ENCODE measurements at places on chromosomes 13 and 19.

DNA sequence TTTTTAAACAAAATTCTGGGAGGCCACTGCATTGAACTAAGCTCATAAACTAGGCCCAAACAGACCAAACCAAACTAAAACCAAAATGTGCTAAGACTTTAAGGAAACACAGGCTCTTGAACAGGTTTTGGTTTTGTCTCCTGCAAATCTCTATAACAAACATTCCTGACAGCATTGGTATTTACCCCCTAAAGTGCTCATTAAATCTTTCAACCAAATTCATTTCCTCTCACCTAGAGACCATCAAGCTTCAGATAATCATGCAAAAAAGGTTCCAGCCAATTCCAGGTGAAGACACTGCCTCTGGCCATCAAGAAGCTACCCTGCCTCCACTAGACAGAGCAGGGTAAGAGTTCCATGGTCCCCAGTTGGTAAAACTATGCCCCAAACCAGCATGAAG, 951.2 kb upstream of the MIR17HG start:
- no peak for DNase-seq

GRCh38 chr19:3830621-3831589, 37.9 kb downstream of the ZFR2 start:
- DNase-seq: no peak

DNA sequence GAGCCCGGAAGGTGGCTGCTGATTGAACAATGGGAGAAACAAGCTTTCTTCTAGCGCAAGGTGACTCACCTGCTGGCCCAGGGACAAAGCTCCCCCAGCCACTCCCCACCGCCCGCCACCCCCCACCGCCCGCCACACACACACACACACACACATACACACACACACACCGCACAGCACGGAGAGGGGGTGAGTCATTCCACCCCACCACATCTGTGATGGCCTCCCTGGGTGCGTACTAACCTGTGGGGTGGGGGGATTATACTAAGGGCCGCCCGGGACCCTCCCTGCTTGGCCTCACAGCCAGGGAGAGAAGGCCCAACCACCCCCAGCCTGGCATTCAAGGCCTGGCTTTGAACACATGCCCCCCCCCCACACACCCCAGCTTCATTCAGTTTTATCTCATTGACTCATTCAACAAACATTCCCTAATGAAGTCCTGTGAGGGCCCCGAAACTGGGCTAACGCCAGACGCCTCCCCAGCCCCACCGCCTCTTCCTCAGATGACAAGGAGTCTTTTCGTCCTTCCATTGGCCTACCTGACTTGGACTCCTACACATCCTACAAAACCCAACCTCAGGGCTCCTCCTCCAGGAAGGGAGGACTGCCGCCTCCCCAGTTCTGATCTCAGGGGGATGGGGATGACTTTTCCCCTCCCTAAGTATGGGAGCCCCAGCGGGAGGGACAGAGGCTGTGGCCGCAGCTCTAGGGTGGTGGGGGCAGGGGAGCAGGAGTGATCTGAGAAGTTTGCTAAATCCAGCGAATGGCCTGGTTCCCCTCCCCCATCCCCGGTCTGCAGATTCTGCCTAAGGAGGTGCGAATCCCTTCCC, 5.8 kb upstream of the ONECUT3 start:
- no peak for DNase-seq

- no peak for DNase-seq
Observed at GRCh38 chr13:62119739-62120700, 704.4 kb upstream of the PCDH20 start.

DNA sequence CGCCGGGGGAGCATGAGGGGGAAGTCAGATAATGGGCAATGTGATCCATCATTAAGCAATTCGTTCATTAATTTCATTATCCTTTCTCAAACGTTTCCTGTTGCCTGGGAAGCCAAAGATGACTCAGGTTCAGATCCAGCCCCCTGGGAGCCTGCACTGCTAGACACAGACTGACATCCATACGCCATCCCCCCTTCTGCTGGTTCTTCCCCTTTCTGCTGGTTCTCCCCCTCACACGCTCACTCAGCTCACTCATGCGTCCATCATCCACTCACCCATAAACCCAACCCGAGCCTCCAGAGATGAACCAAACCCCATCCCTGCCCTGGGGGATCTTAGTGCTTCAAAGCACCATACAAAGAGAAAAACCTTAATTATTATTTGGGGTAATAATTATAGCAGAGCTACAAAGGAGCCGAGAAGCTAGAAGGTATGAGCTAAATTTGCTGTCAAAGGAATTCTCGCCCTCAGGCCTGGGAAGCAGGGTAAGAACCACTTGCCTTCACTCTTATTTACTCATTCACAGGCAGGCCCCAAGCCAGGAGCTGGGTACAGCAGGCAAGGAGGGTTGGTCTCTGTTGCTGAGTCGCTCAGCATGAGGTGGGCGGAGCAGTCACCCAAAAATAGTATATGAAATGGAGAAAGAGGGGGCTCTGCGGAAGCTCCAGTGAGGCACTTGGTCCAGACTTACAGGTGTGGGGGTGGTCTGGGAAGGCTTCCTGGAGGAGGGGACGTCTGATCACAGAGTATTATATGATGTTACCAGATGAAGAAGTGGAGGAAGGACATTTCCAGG, 7.0 kb upstream of the ZNF444 start:
- peak; percentile 56 for DNase-seq

GRCh38 chr13:85729296-85729695, 69.9 kb downstream of the SLITRK6 start:
- no peak for DNase-seq

DNA sequence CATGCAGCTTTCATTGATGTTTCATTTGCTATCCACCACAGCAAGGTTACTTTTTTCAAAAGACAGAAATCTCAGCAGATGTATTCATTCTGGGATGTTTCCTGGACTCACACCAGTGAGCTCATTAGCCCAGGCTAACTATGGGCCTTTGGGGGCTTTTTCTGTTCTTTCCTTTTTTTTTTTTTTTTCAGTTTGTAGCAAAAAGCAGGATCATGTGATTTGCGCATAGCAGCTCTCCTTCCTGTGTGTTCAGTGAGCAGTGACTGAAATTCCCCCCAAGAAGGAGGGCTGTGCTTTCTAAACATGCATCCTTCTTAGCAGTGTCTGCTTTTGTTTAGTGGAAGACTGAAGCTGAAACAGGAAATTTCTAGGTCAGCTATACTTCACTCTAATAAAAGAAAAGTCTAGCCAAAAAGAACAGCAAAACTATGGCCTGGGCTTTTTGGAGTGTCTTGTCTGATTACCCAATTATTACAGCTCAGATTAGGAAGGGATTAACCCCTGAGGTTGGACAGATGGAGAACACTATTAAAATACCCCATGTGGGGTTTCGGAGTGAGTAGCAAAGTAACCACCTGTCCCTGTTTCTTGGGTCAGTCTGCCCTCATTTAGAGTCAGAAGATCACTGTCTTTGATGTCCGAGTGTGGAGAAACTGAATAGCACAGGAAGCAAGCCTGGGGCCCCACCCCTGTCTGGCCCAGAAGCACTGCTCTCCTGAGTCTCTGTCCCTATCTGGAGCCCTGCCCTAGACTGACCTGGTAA, 8.9 kb upstream of the AMER2 start:
- no peak for DNase-seq

DNA sequence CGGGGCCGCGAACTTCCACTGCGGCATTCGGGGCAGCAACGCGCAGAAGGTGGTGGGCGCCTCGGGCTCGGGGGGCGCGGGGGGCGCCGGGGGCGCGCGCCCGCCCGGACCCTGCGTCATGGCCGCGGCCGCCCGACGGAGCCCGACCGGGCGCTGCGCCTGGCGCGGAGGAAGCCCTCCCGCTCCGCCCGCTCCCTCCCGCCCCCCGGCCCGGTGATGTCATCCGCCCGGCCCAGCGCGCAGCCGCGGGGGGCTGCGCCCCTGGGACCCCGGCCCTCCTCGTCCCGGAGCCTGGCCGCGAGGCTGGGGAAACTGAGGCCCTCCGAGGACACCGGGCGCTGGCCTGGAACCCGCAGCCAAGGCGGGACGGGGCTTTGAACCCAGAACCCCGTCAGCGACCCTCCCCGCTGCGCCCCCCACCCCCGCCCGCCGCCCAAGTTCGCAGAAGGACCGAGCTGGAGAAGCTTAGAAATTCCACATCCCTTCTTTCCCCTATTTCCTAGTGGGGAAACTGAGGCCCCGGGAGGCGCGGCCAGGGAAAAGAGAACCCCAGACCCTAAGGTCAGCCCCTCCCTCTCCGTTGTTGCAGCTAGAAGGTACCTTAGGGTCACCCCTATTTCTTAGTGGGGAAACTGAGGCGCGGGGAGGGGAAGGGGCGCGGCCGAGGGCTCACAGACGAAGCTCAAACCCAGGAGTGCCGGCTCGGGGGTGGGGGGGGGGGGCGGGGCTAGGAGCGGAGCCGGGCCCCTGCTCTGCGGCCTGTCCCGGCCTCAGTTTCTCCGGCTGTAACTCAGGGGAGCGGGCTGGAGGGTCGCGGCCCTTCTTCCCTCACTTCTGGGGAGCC, at the start of gene SHC2:
Gene SHC2 (minus strand): TSS at position 157 of the 844 bp plus-strand sequence. CDS start 37 bp downstream, at position 120.
- DNase-seq: no peak

DNA sequence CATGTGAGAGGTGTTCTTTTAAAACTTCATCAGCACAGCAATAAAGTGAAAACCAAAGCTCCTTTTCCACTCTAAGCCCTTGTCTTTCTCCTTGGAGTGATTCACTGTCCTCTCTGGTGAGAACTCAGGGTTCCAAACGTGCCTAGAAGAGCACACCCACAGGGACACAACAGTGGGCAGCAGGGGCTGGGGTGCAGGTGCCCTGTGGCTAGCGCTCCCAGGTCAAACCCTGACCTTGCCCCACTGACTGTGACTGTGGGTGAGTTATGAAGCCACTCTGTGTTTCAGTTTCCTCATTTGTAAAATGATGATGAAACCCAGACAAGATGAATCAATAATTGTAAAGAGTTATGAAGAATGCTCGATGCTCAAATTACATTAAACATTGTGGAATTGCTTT, 37.6 kb upstream of the IGFL1 start:
- DNase-seq: peak; percentile 69

- peak; percentile 86 for DNase-seq
Observed at GRCh38 chr19:47227352-47228167, 3.4 kb downstream of the BBC3 start.

GRCh38 chr13:34004676-34005075, 186.7 kb downstream of the RFC3 start:
- no peak for DNase-seq
